Activated CD8-positive, alpha-beta memory T cell treated with anti-CD3 and anti-CD28 coated beads for 1 hour (primary cell): ENCODE measurements at places on chromosomes 11 and 22.

DNA sequence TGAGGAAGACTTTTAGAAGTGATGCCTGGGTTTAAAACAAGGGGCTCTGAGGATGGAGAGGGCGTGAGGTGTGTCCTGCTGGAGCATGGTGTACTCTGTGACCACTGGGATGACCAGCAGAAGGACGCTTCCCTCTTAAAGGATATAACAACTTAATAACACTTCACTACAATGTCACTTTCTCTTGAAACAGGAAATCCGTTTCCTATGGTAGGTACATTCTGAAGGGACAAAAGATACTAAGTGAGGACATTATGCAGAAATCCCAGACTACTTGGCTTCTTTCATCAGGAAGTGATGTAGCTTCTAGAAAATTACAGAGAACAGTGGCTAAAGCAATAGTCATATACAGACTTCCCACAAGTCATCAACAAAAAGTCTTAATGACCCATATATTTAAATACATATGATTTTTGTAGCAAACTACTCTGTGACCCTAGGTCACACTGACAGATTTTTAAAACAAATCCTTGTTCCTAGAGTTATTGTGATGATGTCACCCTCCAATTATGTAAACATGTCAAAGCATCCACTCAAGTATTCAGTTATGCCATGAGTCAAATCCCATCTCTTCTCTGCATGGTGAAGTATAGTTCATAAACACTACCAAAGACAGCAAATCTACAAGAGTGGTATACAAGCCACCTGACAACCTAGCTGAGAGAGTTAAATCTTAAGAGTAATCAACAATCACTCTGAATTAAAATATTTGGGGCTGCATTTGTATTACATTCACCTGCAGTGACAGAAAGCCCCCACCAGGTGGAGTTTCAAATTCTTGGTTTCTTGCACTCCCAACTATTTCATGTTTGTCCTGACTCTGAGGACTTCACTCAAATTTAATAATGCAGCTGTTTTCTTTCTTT lies 32.8 kb downstream of the PITPNB start:
- peak; percentile 19 for DNase-seq

- DNase-seq = no peak
Measured at GRCh38 chr11:68724293-68724692, 27.0 kb downstream of the TESMIN start.

DNA sequence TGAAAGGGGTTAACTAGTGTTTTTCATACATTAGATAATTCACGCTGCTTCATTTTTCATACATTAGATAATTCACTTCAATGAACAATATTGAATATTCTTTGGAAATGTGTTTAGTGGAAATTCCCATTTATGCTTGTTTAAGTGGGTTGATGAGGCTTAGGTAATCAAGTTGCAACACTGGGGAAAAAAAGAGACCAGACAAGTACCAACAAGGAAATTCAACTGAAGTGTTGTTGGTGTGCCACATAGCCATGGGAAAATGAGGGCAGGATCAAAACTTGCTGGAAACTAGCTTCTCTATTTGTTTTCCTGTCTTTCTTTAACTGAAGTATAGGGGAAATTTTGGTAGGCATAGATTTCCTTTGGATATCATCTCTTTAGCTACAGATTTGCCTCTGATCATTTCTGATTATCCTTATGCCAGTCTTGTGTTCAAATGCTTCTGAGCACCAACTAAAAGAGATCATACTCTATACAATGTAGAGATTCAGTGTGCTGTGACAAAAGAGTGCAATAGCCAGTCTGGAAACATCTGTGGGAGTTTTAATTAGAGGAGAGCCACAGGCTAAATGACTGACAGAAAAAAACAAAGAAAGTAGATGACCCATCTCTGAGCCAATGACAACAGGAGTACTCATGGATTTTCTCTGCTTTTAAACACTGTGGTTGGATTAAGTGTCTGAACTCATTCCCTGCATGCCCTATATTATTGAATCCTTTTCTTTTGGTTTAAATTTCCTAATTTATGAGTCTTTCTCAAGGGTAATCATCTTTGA lies 67.6 kb upstream of the CTSC start:
- DNase-seq = no peak

DNA sequence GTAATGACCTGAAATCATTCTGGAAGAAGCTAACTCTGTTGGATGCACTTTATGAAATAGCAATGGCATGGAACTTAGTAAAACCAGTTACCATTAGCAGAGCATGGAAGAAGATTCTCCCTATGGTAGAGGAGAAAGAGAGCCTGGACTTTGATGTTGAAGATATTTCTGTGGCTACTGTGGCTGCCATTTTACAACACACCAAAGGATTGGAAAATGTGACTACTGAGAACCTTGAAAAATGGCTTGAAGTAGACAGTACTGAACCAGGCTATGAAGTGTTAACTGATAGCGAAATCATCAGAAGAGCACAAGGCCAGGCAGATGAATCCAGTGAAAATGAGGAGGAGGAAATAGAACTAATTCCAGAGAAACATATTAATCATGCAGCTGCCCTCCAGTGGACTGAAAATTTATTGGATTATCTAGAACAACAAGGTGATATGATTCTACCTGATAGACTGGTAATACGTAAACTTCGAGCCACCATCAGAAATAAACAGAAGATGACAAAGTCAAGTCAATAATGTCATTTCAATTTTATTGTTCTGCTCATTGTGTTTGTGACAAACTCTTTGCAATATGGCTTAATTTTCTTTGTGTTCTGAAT lies 2.0 kb downstream of the JRKL start:
- DNase-seq = no peak

DNA sequence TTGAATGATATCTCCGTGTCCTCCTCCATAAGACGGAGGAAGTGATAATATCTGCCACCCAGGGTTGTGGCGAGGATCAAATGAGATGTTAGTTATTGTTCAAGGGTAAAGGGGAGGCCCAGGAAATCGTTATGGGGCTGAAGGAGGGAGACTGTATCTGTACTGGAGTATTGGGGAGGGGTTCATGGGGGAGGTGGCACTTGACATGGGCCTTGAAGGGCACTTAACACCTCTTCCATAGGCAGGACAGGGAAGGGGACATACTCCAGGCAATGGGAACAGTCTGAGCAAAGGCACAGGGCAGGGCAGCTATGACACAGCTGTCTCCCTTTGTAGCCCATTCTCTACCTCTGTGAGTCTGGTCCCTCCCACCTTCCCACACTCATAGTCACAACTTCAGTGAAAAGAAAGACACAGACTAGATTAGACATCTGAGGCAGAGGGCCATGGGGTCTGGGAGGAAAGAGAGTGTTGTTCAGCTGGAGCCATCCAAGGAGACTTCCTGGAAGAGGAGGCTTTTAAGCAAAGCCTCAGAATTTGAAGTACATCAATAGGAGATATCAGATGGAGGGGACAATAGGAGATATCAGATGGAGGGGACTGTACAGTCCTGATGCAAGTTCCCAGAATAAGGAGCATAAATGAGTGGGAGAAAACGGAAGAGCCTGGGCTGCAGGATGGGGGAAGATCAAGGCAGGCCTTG lies 15.8 kb upstream of the DGKZ start:
- no peak for DNase-seq

DNA sequence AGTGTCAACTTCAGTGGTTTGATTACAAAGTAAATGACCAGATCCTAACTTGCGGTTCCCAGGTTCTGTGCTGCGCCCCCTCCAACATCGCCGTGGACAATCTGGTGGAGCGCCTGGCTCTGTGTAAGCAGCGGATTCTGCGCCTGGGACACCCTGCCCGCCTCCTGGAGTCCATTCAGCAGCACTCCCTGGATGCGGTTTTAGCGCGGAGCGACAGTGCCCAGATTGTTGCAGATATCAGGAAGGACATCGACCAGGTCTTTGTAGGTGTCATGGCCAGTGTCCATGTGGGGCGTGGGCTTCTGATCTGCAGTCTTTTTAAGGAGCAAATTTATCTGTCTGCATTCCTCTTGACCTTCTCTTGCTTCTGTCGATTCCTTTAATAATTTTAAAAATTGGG lies 11.1 kb downstream of the IGHMBP2 start:
- DNase-seq = no peak

DNA sequence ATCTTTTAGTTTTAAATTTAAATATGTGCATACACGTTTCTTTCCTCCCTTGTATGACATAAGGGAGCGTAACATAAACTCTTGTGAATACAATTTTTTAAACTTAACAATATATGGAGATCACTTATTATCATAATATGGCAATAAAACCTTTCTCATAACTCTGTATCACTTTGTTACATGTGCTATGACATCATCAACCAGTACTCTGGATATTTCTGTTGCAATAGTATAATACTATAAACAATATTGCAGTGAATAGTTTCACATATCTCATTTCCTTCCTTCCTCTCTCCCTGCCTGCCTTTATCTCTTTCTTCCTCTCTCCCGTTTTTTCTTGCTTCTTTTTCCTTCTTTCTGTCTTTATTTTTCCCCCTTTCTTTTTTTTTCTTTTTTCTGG lies 1278.0 kb upstream of the CNTN5 start:
- no peak for DNase-seq

- DNase-seq = no peak
Measured at GRCh38 chr11:88329563-88330250, 7.8 kb downstream of the CTSC start.

DNA sequence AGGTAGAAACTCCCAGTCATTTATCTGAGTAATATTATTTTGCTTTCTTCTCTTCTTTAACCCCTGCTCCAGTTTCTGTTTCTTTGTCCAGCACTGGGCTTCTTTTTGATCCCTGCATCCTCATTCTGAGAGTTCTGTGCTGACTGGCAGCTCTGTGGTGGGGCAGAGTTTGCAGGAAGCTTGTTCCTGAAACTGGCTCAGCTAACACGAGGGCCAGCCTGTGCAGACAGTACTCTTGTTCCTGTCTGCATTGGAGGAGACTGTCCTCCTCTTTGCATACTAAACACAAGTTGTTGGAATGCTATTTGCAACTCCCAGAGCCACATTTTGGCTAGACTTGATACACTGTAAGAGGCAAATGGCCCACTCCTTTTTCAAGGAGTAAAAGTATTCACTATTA lies 93.1 kb upstream of the HORMAD2 start:
- DNase-seq = no peak

DNA sequence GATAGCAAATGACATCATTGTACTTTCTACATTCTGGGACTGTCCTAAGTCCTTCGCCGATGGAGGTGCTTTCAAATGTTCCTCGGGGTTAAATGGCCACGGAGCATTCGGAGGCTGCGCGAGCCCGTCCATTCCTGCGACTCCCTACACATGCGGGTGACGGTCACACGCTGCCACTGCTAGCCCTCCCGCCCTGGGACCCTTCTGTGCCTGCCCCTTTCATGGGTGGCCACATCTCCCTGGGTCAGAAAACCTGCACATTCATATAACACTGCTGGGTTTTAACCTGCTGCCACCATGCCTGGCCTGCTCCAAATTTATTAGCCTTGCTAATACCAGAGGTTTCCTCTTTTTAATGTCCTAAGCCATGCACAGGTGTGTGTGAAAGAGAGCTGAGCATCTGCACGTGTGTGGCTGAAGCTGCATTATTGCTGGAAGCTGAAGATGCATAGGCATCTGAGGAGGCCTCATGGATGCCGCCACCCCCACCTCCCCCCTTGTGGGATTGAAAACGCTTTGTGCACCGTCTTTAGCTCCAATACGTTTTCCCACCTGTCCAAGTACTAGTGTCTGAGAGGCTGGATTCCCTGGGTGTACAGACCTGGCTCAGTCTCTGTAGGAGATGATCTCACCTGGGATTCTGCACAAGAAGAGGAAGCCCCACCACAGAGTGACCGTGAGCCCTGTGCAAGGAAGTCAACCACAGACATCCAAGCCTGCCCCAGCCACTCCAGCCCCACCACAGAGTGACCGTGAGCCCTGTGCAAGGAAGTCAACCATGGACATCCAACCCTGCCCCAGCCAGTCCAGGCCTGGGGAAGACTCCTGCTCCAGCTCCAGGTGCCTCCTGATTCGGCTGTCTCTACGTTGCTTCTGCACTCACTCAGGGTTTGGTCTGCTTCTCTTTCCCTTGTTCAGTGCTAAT lies 626.4 kb downstream of the BRD1 start:
- DNase-seq = no peak

- no peak for DNase-seq
Measured at GRCh38 chr11:19344661-19345518, 104.1 kb upstream of the E2F8 start.

DNA sequence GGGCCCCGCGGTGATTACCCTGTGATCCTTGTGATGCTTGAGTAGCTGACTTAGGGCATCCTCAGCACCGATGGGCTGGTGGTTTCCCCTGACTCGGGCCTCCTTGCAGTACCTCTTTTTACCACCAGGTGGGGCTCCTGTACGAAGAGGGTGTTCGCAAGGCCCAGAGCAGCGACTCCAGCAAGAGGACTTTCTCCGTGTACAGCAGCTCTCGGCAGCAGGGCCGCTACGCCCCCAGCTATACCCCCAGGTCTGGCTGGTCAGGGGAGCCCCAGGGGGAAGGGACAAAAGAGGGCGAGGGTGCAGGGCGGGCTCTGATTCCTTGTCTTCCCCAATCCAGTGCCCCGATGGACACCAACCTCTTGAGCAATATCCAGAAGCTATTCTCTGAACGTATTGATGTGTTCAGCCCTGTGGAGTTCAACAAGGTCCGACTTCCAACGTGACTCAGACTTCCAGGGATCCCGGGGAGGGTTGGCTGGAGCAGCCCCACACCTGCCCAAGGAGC lies 1.3 kb upstream of the TM7SF2 start:
- peak; percentile 90 for DNase-seq

DNA sequence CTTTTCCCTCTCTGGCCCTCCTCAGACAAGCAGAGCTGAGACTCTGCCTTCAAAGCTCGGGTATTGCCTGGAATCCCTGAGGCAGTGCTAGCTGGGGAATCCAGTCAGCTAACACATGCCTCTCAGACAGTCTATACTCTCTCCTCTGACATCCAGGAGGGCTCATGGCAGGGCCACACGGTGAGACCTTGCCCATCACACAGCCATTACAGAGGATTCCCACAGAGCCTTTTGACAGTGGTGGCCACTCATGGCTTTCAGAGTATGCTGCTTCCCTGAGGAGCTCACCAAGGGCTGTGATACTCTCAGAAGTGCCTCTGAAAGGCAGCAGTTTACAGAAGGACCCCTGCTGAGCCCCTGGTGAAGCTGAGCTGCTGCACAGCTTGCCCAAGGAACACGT lies 165.3 kb downstream of the RRAS2 start:
- DNase-seq = no peak

- DNase-seq = no peak
Measured at GRCh38 chr11:134024420-134025081, 44.3 kb upstream of the JAM3 start.

DNA sequence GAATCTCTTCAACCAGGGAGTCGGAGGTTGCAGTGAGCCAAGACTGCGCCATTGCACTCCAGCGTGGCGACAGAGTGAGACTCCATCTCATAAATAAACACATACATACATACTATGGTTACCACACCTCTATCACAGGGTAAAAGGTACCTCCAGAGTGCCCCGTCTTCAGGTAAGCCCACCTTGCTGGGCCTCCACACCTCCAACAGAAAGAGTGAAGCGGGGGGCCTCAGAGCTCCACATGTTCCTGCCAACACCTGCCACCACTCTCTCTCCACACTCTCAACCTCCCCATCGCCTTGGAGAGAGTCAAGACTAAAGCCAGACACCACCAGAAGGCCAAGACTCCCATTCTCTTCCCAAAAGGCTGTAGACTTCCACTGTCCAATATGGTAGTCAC lies 10.3 kb upstream of the VWCE start:
- DNase-seq = no peak
